ENCODE measurements at places on chromosomes 7 and 10. TPM values are rescaled to one million over a fixed set of nuclear protein-coding genes. Genes with fewer than 3 reads are reported as not detected.

Gene PPP1R17
- total RNA-seq, result not detected

Gene ANKRD61
- total RNA-seq, result 0.23 TPM

Gene CYP2C9
- total RNA-seq, result not detected

Gene STARD3NL
- 114 TPM for total RNA-seq

Gene CALN1
- total RNA-seq, result not detected

Gene UPK3BL2
- 4.3 TPM for total RNA-seq

Gene MKI67
- 54.4 TPM for total RNA-seq

Gene LRRD1
- not detected for total RNA-seq
